ENCODE measurements at places on chromosomes 13 and 19. TPM values are rescaled to one million over a fixed set of nuclear protein-coding genes. Genes with fewer than 3 reads are reported as not detected.

MISP3 gene
- total RNA-seq, result 0.19 TPM

KIR2DL4 gene
- total RNA-seq, result not detected

ZNF541 gene
- total RNA-seq, result 0.50 TPM

TUBA3C gene
- total RNA-seq, result not detected

NBEA gene
- 4.0 TPM for total RNA-seq

SOX1 gene
- not detected for total RNA-seq

CEACAM20 gene
- total RNA-seq, result not detected

MCF2L gene
- 11.9 TPM for total RNA-seq

ZNF772 gene
- total RNA-seq, result 13.0 TPM

SYCN gene
- total RNA-seq, result not detected

CRB3 gene
- not detected for total RNA-seq

CAMSAP3 gene
- total RNA-seq, result 0.19 TPM

B3GNT8 gene
- total RNA-seq, result 1.1 TPM

ZNF628 gene
- 0.81 TPM for total RNA-seq

N4BP2L1 gene
- 8.3 TPM for total RNA-seq

TEX26 gene
- not detected for total RNA-seq

DDX39A gene
- total RNA-seq, result 97.1 TPM

TLE6 gene
- total RNA-seq, result 0.97 TPM

ZBTB32 gene
- total RNA-seq, result not detected

ZNF575 gene
- total RNA-seq, result 0.16 TPM

CFAP97D2 gene
- total RNA-seq, result not detected
